Hypothalamus (tissue), 51 donors: ENCODE measurements at places on chromosomes 2 and 18.

DNA sequence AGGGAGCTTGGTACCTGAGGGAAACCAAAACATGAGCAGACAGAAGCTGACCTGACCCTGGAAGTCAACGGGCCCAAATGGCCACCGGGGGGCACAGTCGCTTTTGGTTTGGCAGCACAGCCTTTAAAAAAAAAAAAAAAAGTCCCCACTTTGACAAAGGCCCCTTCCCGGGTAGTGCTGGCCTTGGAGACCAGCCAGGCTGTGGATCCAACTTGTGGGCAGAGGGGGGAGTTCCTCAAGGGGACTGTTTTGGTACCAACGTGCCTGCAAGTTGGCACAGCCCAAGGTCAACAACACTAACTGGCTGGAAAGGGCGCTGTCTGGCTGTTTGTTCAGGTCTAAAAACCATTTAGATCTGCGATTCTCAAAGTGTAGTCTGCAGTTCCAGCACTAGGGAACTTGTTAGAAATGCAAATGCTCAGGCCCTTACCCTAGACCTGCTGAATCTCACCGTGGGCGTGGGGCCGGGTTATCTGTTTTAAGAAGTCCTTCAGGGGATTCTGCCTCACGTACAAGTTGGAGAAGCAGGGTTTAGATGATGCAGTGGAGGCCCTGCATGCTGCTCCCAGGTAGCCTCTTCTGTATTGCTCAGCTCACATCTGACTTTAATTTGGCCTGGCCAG is 83.0 kb downstream of the LPIN1 start:
- no peak for DNase-seq

- no peak for DNase-seq
Observed at GRCh38 chr2:98455494-98455976, 10.9 kb downstream of the INPP4A start.

GRCh38 chr2:171187819-171188218 is 27.1 kb upstream of the TLK1 start:
- no peak for DNase-seq

- no peak for DNase-seq
Observed at GRCh38 chr2:31110998-31111397, 27.2 kb downstream of the GALNT14 start.

DNA sequence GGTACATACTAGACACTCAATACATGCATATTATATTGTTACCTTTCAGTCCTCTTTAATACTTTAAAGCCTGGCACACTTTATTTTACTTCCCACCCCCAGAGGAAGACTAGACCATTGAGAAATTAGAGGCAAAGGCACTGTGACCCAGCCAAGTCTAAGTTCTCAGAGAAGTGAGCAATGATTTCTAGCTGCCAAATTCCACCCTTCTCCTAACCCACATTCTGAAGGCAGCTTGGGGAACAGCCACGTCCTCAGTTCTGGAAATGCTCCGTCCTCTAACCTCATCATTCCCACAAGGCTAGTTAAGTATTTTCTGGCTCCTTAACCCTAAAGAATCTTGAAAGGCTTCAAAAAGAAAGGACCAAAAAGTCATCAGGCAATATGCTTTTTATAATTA is 86.6 kb downstream of the COL5A2 start:
- no peak for DNase-seq

GRCh38 chr18:79248495-79249060 is 147.2 kb upstream of the NFATC1 start:
- no peak for DNase-seq

GRCh38 chr18:6798896-6799295 is 69.4 kb downstream of the ARHGAP28 start:
- no peak for DNase-seq

GRCh38 chr2:163943403-163944346 is 207.9 kb upstream of the FIGN start:
- peak; percentile 2 for DNase-seq

DNA sequence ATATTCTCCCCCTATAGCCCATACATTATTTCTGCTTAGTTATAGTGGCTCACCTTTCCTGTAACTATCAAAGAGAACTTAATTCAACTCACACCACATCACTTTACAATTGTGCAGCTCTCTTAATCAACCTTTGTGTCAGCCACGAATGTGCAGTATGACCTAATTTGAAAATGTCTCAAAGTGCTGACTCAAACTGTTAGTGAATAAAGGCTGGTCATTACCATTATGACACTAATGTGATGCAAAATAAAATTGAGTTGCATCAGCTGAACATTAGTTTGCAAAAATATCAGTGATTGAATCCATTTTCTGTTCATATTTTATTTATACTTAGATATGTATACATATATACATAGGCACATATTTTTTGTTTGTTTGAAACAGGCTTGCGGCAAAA is 251.8 kb downstream of the MEIS1 start:
- no peak for DNase-seq

GRCh38 chr18:67705748-67706147 is 189.2 kb upstream of the DSEL start:
- no peak for DNase-seq

GRCh38 chr2:58308435-58308834 is 67.3 kb upstream of the FANCL start:
- no peak for DNase-seq

DNA sequence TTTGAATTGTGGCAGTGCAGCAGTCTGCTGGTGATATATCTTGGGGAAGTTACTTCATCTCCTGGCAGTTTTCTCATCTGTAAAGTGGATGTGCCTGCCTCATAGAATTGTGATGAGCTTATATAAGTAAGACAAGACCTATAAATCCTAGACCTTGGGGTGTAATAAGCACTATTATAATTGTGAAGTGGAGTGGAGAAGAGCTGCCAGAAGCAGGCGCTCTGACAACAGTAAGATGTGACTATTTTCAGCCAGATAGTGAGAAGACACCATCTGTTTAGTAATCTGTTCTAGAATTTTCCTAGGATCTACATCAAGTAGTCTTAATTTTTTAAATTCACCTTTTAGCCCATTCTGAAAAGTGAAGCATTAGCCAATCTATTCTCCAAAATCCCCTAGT is 85.6 kb upstream of the TSPYL6 start:
- no peak for DNase-seq

- DNase-seq: no peak
Observed at GRCh38 chr18:56869189-56869777, 218.1 kb downstream of the WDR7 start.

GRCh38 chr2:9809448-9810088 is 33.7 kb upstream of the TAF1B start:
- no peak for DNase-seq

- DNase-seq: no peak
Observed at GRCh38 chr2:118672571-118673158, 174.8 kb downstream of the EN1 start.

DNA sequence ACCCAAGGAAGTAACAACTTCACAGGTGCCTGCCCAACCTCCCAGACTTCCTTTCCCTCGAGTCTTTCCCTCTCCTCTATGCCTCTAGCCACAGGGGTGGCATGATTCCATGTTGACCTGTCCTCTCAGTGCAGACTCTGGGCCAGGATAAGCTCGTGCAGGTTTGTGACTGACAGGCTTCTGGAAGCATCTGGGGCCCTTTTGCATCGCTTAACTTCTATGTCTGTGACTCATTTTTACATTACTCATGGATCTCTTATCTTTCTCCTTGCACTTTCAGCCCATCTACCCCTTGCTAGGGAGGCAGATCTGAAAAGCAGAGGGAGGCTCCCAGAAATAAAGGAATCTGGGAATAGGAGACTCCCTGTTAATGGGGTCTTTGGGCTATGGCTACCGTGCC is 98.5 kb upstream of the RIOK3 start:
- DNase-seq: no peak

GRCh38 chr2:189024901-189025618 is 50.9 kb downstream of the COL3A1 start:
- no peak for DNase-seq

DNA sequence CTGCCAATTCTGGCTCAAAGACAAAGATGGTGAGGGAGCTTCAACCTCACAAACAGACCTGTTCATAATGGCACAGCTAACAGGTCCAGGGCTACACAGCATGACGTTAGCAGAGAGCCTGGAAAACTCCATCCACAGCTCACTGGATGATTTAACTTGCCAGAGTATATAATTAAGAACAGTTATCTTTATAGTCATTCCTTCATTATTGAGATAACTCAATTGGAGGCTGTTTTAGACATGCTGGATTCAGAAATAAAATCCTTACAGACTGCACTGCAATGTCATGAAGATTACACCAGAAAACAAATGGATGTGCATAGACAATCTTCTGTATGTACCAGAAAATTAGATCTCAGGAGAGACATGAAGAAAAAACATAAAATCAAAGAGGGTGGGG is 55.1 kb upstream of the LYPD1 start:
- no peak for DNase-seq

DNA sequence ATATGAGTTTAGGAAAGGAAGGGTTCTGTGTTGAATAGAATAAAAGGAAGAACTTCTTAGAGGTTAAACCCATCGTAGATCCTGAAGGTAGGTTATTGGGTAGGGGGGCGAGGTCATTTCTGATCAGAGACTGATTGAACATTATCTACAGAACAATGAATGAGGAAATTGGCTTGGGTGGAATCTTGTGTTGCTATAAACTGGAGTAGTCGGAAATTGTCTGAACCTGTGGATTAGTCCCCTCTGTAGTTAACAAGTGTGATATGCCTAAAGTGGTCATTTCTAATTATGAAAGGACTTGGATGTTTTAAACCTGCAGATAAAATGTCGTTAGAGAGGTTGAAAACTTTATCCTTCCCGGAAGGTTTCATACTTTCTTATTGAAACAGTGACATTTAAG is 42.1 kb downstream of the EML4 start:
- no peak for DNase-seq

DNA sequence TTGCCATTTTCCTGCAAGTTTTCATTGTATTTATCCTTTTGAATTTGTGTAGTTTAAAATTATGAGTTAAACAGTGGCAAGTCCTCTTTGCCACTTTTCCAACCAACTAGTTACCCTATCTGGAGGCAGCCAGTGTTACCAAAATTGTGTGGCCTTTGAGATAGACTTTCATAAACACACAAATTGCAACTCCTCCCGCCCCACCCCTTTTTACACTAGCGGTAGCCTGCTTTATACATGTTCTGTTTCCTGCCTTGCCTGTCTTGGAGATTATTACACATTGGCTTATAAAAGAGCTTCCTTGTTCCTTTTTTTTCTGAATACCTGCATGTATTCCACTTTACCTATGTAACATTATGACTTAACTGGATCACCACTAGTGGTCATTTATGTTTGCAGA is 56.5 kb downstream of the RPIA start:
- DNase-seq: no peak

GRCh38 chr18:39313992-39314391 is 1748.4 kb upstream of the CELF4 start:
- DNase-seq: no peak

- DNase-seq: no peak
Observed at GRCh38 chr18:22705328-22705727, 227.8 kb upstream of the RBBP8 start.

GRCh38 chr2:15506229-15506819 is 54.8 kb downstream of the NBAS start:
- DNase-seq: no peak

DNA sequence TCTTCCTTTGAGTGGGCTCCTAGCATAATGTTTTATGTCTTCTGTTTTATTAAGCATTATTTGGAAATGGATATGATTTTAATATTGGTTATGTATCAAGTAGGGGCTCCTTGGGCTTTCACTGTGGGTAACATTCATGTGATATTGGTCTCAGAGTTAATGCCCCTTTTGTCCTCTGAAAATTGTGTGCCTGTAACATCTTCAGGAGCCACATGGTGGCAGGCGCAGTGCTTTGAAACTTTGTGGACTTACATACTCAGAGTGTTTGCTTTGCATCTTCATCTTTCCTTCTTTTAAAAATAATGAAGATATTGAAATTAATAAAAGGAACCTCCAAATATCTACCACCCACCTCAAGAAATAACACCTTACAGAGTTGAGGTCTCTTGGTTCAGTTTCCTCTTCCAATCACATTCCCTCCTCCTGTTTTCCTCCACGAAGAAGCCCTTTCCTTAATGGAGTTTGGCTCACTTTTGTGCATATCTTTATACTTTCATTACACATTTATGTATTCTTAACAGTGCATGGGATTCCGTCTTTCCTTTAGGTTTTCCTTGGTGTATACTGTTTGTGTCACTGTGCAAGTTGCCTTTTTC is 73.5 kb downstream of the LIMS1 start:
- peak; percentile 20 for DNase-seq

DNA sequence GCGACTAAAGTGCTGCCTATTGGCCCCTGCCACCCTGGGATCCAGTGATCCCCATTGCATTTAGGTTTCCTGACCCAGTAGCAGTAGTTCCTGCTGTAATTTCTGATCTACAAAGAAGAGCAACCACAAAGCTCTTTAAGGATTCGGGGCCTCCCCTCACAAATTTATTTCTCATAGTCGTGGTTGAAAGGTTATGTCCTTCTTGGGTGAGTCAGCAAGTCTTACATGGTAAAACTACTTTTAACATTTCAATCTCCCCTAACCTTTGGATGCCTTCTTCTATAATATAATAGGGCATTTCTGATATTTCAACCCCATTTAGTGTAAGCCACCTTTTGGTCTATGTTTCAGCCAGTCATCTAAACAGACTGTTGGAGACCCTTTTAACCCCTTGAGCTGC is 14.9 kb downstream of the PIKFYVE start:
- DNase-seq: no peak

DNA sequence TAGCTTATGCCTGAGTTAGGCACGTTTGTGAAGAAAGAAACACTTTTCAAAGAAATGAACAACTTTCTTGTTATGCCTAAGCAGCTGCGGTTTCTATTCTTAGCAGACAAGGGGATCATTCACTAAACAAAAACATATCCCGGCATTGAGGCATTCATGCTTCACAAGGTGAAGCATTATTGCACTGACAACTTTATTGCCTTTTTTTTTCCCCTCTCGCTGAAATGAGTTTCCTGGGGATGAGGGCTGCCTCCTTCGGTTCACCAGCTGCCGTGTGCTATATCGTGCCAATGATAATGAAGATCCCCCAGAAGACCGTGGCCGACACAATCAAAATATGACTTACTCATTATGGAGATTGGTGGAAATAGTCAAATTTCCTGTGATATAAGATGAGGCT is 288.2 kb upstream of the ST6GAL2 start:
- no peak for DNase-seq

DNA sequence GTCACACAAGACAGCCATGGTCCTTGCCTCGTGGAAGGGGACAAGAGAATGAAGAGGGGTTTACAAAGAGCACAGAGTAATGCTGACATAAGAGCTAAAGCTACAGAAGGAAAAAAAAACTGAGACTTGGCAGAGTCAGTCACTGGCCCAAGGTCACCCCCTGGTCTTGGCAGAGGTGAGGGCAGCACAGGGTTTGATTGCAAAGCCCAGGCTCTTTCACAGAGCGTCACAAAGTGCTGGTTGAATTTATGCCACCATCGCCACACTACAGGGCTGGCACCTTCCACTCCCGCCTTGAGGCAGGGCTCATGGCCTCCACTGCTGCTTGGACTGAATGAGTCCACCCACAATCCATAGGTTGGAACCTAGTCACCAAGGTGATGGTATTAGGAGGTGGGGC is 190.2 kb downstream of the INHBB start:
- DNase-seq: no peak

- no peak for DNase-seq
Observed at GRCh38 chr18:77671456-77672167, 422.0 kb downstream of the GALR1 start.
